ENCODE measurements at places on chromosomes 16 and 17.

GRCh38 chr16:57810197-57811031 is 8.1 kb upstream of the KIFC3 start:
- peak; percentile 63 for DNase-seq

DNA sequence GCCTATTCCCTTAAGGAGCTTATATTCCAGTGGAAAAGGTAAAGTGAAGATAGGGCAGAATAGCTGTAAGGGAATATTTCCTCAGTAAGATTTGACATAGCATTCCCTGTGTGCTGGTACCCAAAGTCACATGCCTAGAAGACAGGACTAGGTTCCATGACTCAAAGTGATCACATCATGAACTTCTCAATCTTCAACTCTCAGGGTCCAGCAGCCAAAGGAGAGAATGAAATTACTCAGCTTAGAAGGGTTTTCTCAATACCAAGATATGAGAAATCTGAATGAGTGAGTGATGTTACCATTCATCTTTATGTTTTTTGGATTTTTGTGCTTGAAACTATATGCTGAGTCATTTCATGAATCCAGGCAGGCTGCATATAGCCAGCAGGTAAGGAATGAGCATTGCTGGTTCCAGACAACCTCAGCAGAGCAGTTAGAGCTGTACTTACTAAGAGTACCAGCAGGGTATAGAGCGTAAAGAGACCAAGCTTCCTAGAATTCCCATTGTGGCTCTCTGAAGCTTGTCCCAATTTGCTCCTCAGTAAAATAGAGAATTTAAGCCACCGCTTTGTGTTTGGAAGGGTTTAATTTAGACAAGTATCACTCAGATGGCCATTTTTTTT is 91.1 kb downstream of the ANKFN1 start:
- no peak for DNase-seq

DNA sequence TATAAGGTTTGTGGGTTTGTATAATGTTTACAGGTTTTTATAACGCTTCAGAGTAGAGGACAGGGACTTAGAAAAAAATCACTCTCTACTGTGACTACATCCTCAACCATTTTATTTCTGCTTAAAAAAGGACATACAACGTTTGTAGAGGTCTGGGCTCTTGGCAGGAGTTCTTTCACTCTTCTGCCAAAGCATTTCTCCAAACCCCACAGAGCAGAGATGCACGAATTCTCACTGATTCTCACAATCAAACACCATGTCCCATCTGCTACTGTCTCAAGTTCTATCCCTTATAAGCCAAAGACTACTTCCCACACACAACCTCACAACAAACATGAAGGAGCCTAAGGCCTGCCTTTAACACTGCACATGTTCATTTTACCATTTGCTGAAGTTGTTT is 7.0 kb upstream of the ANKFY1 start:
- DNase-seq = no peak

DNA sequence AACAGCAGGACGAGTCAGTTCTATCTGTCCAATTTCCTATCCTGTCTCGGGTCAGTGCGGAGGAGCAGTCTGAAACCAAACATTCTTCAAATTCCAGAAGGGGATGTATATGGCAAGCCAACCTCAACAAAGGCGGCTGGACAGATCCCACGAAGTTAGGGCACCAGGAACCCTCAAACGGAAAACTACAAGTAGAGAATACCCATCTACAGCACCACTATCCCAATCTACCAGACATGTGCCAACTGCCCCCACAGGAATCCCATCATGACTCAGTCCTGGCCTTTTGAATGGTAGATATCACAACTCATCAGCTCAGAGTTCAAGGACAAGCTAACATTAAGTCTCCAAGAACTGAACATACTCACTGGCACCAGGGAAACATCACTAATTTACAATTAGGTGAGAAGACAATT is 2.3 kb downstream of the NAT9 start:
- no peak for DNase-seq

- no peak for DNase-seq
Measured at GRCh38 chr17:8859027-8859803, 8.3 kb downstream of the PIK3R6 start.

- DNase-seq = no peak
Measured at GRCh38 chr16:57314161-57314785, 29.8 kb upstream of the PLLP start.

DNA sequence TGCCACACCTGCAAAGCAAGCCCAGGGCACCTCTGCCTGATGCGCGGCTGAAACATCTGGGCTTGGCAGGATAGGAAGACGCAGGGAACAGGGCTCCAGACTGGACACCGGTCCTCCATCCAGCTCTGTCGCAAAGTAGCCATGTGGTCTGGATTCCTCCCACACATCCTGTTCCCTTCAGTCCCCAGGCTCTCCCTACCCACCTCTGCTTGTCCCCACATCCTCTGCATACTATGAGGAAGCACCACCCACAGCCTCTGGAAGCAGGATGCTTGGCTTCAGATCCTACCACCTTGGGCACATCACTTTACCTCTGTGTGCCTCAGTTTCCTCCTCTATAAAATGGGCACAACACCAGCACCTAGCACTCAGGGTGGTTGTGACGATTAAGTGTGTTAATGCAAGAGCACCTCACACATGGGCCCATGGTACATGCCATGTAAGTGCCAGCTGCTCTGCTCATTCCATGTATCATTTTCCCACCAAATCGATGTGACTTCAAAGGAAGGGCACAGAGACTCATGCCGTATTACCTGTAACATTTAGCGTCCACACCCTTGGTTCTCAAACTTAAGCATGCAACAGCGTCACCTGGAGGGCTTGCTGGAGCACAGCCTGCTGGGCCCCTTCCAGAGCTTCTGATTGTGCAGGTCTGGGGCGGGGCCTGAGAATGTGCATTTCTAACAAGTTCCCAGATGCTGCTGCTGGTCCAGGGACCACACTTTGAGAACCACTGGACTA is 138.6 kb upstream of the SDK2 start:
- peak; percentile 88 for DNase-seq

DNA sequence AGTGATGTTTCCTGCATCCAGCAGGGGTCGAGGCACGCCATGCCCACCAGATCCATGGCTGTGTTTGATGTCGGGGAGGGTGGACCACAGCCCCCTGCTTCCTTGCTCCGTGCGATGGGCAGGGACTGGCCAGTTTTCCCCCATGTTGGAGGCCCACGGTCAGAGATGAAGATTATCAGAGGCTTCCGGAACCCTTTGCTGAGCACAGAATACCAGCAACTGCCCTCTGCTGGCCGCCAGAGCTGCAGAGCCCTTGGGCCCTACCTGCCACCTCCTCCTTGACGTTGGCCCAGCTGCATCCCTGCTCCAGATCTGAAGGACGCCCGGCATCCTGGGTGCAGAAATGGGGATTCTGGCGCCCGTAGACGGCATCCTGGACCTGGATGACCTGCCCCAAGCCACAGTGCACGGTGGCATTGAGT is 23.7 kb upstream of the BCO1 start:
- DNase-seq = no peak

DNA sequence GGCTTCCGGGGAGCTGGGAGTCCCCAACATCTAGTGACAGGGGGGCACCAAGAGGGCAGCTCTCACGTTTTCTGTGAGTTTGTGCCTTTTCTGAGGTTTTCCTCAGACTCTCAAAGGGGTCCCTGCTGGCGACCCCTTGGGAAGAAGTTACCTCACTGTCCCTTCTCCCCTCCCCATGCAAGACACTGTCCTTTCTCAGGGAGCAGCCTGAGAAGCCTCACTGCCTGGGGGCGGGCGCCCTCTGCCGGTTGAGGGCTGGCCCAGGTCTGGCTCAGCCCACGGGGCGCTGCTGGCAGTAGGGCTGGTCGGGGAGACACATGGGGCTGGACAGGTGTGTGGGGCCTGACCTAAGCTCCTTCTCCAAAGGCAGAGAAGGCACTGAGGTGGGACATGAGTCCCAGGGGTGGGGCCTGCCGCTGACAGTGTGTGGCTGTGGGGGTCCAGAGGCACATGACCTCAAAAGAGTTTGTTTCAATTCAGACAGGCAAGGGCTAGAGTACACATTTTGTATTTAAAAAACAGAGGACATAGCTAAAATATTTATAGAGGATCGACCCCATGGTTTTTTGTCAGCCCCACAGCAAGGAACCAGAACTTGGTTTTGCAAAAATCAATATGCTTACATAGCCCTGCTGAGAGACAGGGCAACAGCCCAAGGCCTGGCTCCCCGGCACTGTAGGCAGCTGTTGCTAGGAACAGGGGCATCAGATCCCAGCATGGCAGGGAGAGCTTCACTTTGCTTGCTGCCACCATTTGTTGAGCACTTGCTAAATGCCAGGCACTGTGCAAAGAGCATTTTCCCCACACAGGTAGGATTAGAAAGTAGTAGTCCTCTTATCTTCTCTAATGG is 18.5 kb upstream of the ALDH3A1 start:
- peak; percentile 81 for DNase-seq

- DNase-seq = peak; percentile 72
Measured at GRCh38 chr17:20944014-20944865, 98.6 kb downstream of the USP22 start.

GRCh38 chr16:55046916-55047315 is 116.3 kb downstream of the IRX5 start:
- no peak for DNase-seq

- DNase-seq = no peak
Measured at GRCh38 chr17:82884970-82885353, 45.1 kb upstream of the ZNF750 start.

DNA sequence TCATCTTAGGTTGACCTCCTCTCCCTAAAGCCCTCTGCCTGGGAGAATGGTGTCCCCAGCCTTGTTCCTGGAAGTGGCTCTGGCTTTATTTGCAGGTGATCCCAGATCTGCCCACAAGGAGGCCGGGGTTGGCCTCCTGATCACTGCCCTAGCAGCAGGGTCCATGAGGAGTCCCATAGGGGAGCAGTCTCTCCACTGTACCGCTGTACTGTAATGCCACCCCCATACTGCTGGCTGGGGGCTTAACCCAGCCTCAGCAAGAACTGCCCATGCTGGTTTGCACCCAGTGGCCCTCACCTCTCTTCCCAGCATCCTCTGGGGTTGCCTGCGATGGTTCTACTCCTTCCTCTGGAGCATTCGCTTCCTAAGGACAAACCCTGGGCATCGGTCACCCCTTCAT is 39.1 kb downstream of the PSME3IP1 start:
- no peak for DNase-seq

- no peak for DNase-seq
Measured at GRCh38 chr17:66975614-66976378, 11.3 kb downstream of the CACNG4 start.

GRCh38 chr16:77288222-77288621 is 89.0 kb downstream of the SYCE1L start:
- DNase-seq = no peak

DNA sequence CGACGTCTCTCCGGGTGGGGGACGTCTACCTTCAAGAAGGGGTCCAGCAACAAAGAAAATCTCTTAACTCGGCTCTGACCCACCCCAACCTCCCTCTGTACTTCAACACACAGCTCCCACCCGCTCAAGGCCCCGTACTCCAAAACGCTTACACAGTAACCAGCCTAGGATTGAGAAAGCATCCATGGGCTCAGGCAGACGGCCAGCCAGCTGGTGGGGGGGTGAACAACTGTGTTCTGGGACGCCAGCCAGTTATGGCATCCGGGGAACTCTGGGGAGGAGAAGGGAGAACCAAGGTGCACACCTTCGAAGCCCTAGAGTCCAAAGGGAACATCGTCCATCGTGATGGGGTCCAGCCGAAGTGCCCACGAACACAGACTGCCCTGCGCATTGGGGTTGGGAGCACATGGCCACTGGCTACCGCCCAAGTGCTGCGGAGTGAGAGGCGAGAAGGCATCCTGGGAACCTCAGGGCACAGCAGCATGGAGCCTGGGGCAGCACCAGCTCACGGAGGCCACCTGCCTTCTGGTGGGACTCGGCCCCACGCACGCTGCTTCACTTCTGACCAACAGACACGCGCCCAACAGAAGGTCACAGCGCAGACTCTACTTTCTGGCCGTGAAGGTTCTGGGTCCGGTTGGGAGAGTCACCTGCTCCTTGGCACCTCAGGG is 14.3 kb downstream of the SLC16A3 start:
- DNase-seq = no peak

GRCh38 chr16:69364088-69364487 is 12.5 kb upstream of the TMED6 start:
- DNase-seq = no peak

- no peak for DNase-seq
Measured at GRCh38 chr17:7503521-7503920, 19.4 kb downstream of the POLR2A start.

- no peak for DNase-seq
Measured at GRCh38 chr16:86199182-86199581, 300.2 kb downstream of the IRF8 start.

- no peak for DNase-seq
Measured at GRCh38 chr16:78294538-78295225, 195.2 kb downstream of the WWOX start.

GRCh38 chr16:88872650-88873331 is 6.3 kb upstream of the PABPN1L start:
- no peak for DNase-seq

DNA sequence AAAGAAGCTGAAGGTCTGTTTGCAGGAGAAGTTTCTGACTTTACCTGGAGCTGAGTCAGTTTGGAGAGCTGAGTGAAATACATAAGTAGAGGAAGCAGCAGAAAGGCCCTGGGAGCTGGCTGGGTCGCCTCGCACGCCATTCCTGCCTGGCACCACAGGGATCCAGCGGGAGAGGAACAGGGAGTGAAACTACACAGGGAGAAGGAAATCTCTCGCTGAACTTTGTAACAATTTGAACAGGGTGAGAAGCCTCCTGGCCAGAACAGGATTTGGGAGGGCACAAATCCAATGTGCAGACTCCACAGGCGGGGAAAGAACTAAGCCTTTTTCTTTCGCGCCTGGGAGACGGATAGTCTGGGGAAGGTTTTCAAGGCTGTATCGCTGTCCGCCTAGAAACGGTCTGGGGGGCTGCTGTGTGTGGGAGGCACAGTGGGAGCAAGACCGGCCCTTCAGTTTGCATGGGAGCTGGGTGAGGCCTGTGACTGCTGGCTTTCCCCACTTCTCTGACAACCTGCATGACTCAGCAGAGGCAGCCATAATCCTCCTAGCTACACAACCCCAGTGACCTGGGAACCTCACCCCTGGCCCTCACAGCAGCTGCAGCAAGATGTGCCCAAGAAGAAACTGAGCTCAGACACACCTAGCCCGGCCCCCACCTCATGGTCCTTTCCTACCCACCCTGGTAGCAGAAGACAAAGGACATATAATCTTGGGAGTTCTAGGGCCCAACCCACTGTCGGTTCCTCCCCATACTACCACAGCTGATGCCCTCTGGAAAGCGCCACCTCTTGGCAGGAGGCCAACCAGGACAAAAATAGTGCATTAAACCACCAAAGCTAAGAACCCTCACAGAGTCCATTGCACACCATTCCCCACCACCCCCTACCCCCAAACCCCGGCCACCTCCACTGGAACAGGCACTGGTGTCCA is 778.6 kb downstream of the KCNJ2 start:
- DNase-seq = no peak

- no peak for DNase-seq
Measured at GRCh38 chr17:52237151-52237550, 78.6 kb upstream of the CA10 start.

DNA sequence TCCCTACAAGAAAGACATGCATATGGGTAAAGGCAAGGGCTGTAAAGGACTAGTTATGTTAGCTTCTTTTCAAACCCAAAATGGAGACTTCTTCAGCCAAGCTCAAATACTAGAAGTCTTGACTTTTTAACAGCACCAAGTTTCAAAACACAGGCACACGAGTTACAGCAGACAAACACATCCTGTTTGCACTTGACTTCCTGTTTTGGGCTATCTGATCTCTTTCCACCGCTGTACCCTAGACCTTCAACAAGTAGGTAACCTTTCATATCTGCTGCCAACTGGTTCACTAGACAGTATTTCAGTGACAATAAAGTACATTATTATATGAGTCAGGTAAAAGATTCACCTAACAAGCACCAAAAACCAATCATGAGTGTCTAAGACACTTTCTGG is 12.3 kb downstream of the RFFL start:
- DNase-seq = no peak
